CD8-positive, alpha-beta T cell (primary cell): ENCODE measurements at places on chromosomes 13 and 19. TPM values are rescaled to one million over a fixed set of nuclear protein-coding genes. Genes with fewer than 3 reads are reported as not detected.

- no peak for DNase-seq
Measured at GRCh38 chr19:8224394-8225145, 15.4 kb downstream of the CERS4 start.

The CASP14 gene
- total RNA-seq: not detected

GRCh38 chr13:34561033-34561432, 381.0 kb upstream of the NBEA start:
- no peak for DNase-seq

The SYCN gene
- not detected for total RNA-seq

The CYP2A13 gene
- total RNA-seq: not detected

The LCP1 gene
- 241 TPM for total RNA-seq

The ZNF285 gene
- 0.25 TPM for total RNA-seq

The NKPD1 gene
- total RNA-seq: 0.81 TPM

The KIR2DL4 gene
- total RNA-seq: not detected

The KCNN1 gene
- total RNA-seq: not detected

DNA sequence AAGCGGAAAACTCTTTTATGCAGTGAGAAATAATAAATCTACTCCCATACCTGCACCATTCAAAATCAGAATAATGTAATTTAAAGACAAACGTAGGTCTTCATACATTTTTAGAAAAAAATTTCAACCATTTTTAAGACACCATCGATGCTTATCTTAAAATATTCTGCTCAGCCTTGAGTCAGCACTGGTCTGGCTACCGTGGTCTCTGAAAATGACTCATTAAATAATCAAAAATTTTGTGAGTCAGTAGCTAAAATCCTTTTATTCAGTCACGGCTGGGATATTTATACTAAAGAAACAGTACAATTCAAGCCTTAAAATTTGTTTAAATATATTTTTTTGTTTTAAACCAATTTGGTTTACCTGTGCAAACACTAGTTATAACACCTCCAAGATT, 2862.8 kb upstream of the PCDH20 start:
- DNase-seq: no peak

The ADGRE1 gene
- total RNA-seq: 1.4 TPM

DNA sequence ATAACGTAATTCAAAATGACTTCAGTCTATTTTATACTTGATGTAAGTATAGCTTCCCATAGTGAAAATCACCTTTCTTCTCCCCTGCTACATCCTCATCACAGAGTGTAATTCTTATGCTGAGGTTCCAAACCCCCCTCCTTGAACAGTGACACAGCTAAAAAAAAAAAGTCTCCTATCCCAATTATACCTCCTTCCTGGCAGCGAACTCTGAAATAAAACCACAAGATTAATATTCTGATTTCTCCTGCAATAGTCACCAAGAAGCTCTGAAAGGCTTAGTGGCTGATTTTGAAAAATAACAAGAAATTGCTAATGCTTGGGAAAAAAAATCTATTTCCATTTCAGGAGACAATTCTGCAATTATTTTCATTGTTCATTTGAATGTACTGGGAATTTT, 36.3 kb downstream of the EFNB2 start:
- no peak for DNase-seq

DNA sequence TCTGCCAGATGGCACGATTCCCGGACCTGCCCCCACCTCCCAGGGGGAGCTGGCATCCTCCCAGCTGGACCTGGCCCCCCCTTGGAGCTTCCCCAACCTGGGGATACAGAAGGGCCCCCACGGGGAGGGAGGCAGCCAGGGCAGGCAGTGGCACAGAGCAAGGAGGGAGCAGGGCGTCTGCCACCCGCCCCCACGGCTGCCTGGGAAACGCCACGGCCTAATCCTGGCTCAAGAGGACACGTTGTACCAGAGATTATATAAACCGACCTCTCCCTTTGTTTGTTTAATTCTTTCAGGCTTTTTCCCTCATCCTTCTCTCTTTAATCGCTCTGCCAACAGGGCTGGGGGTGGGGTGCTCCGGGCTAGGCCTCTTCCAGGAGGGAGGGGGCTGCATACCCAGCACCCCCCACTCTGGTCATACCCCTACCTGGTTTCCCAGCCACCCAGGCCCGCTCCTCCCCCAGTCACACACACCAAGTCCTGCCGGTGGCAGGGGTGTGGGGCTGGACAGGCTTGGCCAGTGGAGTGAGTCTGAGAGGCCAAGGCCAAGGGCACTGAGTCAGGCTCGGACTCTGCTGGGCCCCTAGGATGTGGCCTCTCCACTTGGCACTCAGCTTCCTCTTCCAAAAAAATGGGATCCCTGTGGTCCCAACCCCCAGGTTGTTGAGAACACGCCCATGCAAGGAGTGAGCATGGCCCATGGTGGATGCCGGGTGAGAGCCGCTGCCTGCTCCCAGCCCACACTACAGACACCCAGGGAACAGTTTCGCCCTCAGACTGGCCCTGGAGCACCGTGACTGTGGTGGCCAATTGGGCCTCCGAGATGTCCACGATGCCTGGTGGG, 29.5 kb upstream of the NFIC start:
- DNase-seq: no peak

- DNase-seq: peak; percentile 88
Measured at GRCh38 chr19:43562698-43563241, 12.6 kb downstream of the XRCC1 start.

- no peak for DNase-seq
Measured at GRCh38 chr13:20685092-20685491, 18.4 kb upstream of the IL17D start.

The KIR2DL3 gene
- total RNA-seq: 0.61 TPM

The NCR1 gene
- total RNA-seq: 1.4 TPM

- DNase-seq: no peak
Measured at GRCh38 chr19:2409352-2409912, 18.0 kb downstream of the TIMM13 start.

DNA sequence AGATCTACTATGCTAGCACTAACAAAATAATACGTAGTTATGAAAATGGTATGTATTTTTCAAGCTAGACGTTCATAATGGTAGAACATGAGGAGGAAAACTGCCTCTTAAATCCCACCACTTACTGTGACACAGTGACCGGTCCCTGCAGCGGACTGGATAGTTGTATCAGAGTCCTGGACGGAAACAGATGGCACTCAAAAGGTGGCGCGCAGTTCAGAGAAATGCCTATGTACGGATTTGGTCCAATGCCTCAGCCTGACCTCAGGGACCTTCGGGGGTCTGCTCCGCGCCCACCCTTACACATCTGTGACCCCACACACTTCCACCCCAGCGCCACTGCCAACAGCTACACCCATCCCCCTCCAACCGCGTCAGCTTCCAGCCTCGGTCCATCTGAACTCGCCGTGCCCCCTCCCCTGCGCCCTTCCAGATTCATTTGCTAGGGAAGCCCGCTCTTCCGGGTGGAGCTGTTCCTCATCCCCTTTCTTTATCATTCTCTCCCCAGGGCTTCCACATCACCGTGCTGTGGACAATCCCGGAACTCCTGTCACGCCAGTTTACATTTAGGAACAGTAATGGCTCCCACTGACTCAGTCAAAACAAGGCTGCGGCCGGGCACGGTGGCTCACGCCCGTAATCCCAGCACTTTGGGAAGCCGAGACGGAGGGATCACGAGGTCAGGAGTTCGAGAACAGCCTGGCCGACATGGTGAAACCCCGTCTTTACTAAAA, 792 bp upstream of the LENG8 start:
- DNase-seq: peak; percentile 55

The GAPDHS gene
- total RNA-seq: not detected

GRCh38 chr13:40094056-40094455, 438.6 kb downstream of the COG6 start:
- DNase-seq: no peak
